ENCODE measurements at places on chromosomes 5 and 9.

DNA sequence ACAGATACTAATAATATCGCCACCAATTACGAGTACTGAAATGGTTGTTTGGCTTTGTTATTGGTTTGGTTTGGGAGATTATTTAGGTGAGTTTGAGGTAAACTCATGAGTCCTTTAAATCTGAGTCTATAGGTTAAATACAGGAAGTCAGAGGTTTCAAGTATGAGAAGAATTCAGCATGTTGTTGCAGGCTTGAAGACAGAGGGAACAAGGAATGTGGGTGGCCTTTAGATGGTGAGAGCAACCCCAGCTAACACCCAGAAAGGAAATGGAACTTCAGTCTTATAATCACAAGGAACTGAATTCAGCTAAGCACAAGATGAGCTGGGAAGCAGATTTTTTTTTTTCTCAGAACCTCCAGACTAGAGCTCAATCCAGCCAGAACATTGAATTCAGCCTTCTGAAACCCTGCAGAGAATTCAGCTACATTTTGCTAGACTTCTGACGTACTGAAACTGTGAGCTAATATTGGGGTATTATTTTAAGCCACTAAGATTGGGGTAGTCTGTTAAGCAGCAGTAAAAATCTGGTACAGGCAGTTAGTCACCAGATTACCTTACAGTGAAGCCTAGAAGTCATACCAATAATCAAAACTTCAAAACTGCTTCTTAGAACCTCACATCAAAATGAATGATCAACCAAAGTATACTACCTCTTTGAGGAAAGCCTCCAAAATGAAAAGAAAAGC, 216.0 kb upstream of the PUM3 start:
- DNase-seq, result no peak

GRCh38 chr5:61414806-61415205, 82.7 kb downstream of the ZSWIM6 start:
- DNase-seq, result no peak

GRCh38 chr9:131567910-131568309, 22.6 kb downstream of the PRRT1B start:
- no peak for DNase-seq

- no peak for DNase-seq
Measured at GRCh38 chr9:132166599-132166998, 4.7 kb downstream of the NTNG2 start.
